ENCODE measurements at places on chromosomes 3 and 15.

GRCh38 chr3:49166752-49167556 lies 823 bp upstream of the CCDC71 start:
- no peak for DNase-seq

DNA sequence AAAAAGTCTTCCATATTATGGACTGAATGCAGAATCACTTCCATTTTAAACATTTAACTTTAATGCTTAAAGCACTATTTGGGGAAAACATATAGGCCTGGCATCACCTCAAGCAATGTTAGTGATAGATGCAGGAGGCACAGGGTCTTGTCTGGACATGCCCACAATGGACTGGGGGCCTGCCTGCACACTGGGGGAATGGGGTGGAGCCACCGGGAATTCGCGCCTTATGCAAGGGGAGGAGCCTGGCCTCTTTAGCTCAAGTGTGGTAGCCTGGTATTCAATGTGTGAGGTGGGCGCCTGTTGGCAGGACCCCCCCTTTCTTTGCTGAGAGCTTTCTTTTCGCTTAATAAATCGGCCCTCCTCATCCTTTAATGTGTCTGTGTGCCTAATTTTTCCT lies 29.9 kb downstream of the ACKR4 start:
- no peak for DNase-seq

GRCh38 chr3:72192572-72192971 lies 407.6 kb upstream of the PROK2 start:
- DNase-seq, result no peak

GRCh38 chr3:7410782-7411181 lies 549.9 kb downstream of the GRM7 start:
- DNase-seq, result no peak

DNA sequence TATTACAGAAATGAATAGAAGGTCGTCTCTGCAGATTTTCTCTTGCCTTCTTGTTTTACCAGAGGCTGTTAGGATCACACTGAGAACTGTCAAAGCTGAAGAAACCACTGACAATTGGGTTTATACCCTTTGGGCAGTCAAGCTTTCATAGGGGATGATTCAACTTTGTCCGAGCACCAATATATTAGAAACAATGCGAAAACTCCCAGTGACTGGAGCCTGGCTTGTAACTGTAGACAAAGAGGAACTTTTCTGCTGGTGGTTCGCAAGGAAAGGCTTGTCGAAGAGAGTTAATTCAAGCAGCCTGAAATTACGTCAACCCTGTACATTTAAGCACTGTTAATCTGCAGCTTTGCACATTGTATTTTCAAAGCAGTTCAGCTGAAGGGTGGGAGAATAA lies 193.2 kb upstream of the ZNF385D start:
- DNase-seq, result no peak

DNA sequence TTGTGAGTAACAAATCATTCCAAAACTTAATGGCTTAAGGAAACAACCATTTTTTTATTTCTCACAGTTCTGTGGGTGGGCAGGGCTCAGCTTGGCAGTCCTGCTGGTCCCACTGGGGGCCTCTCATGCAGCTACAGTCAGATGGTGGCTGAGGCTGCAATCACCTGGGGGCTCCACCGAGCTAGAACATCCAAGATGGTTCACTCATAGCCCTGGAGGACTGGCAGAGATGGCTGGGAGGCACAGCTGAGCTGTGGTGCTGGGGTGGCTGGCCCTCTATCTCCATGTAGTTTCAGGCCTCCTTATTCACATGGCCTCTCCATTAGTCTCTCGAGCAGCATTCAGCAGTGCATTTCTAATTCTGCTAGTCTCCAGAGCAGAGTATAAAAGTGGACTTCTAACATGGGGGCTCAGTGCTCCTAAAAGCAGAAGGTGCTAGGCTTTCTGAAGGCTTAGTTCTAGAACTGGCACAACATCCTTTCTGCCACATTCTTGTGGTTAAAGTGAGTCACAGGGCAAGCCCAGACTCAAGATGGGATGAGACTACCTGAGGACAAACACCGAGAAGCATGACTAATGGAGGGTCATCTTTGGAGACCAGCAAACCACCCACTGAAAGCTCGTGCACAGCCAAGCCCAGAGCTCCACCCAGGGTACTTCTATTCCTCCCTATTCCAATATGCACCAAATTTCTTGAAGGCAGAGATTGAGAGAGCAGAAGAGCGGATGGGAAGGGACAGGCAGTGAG lies 6.3 kb downstream of the CAV3 start:
- DNase-seq, result no peak

DNA sequence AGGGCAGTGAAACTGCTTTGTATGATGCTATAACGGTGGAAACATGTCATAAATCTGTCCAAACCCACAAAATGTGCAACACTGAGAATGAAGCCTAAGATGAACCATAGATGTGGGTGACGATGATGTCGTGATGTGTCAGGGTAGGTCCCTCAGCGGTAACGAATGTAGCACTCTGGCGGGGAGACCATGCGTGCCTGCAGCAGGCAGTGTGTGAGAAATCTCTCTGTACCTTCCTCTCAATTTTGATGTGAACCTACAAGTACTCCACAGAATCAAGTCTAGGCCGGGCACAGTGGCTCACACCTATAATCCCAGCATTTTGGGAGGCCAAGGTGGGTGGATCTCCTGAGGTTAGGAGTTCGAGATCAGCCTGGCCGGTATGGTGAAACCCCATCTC lies 268.2 kb upstream of the LYSMD4 start:
- no peak for DNase-seq

DNA sequence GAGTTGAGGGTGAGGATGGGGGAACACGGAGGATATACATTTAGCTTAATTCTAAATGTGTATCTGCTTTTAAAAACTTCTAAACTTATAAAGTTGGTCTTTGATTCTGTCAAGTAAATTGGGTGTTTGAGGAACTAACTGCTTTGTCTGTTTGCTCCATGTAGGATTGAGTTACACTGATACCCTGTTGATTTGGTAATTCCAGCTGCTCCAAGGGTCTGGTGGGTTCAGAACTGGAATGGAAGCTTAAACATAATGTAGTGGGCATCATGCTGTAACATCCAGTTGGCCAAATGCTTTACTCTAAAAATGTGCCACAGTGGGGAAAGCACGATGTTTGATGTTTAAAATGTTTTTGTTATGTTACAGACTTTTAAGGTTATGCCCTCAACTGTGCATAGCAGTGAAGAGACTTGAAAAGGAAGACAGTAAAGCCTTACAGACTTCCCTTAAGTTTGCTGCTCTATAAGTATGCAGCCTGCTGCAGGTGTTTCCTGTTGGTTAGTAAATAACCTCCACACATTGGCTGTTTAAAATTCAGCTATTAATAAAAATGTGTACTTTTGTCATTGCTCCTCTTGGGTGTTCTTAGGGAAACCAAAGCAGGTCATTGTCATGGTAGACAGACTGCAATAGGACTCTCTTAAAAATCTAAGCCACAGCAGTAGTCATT lies 5.9 kb upstream of the EDEM1 start:
- DNase-seq, result peak; percentile 53

DNA sequence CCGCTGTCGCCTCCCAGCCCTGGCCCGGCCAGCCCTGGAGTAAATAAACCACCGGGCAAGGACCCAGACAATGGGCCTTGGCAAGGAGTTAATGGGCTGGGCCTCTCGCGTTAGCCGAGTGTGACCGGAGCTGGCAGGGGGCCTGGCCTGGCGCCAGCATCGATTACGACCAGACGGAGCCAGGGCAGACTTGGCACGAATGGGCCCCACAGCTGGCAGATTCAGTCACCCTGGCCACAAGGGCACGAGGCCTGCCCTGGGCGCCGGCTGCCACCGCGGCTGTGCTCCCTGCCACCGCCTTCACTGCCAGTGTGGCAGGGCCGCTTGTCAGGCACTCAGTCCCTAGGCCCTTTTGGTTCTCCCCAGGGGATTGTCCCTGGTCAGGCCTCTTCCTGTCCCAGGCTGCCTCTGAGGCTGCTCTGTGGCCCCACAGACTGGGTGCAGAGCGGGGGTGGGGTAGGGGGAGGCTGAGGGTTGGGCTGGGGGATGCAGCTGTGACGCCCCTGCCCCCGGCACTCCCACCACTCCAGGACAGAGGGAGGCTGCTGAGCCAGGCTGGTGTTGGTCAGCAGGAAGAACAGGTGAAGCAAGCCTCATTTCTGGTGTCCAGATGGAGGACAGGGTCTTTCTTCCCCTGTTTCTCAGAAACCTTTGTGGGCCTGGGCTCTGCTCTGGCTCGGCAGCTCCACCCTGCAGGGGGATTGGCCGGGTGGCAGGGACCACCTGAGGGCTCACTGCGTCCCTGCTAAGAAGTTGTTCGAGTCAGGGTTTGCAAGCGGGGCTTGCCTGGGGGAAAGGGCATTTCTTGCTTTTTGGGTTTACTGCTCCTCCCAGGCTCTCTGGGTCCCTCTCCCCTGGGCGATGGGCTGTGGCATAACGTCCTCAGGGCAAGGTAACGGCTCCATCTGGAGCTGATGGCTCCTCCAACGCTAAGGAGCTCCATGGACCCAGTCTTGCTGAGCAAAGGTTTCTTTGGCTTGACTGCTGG lies 30.5 kb upstream of the SRP14 start:
- DNase-seq, result peak; percentile 87

DNA sequence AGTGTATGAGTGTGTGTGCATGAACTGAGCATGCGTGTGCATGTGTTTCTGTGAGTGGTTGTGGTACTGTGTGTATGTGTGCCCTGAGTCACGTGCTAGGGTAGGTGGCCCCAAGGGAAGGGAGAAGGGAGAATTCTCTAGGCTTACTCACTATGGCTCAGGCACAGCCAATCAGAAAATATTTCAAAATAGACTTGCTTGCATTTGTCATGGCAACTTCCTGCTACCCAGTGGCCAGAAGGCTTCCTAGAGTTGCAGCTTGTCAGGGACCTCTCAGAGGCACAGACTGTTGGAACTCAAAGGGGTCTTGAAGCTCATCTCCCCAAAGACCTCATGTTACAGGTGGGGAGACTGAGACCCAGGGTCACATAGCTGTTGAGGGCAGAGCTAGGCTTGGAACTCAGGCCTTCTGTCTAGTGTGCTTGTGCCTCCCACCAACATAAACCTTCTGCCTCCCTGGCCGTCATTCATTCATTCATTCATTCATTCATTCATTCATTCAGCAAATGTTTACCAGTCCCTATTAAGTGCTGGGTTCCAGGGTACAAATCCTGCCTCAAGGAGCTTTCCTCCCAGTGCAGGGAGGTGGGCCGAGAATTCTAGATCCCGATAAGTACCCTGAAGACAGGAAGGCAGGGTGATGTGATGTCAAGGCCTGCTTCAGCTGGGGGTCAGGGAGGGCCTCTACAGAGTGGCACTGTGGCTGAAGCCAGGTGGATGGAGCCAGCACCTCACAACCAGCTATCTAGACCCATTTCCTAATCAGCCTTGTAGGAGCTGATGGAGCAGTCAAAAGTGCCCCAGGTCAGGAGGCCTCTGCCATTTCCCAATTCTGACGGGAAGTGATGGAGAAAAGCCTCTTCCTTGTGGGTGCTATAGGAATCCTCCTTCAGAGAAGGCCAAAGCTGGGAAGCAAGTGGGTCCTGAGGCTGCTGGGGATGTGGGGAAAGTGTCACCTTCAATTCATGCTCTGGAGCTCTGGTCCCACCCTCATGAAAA lies 10.9 kb upstream of the RFT1 start:
- DNase-seq, result no peak

Measured in GM13976 (cell line).